ENCODE measurements at places on chromosomes 11 and 22.

DNA sequence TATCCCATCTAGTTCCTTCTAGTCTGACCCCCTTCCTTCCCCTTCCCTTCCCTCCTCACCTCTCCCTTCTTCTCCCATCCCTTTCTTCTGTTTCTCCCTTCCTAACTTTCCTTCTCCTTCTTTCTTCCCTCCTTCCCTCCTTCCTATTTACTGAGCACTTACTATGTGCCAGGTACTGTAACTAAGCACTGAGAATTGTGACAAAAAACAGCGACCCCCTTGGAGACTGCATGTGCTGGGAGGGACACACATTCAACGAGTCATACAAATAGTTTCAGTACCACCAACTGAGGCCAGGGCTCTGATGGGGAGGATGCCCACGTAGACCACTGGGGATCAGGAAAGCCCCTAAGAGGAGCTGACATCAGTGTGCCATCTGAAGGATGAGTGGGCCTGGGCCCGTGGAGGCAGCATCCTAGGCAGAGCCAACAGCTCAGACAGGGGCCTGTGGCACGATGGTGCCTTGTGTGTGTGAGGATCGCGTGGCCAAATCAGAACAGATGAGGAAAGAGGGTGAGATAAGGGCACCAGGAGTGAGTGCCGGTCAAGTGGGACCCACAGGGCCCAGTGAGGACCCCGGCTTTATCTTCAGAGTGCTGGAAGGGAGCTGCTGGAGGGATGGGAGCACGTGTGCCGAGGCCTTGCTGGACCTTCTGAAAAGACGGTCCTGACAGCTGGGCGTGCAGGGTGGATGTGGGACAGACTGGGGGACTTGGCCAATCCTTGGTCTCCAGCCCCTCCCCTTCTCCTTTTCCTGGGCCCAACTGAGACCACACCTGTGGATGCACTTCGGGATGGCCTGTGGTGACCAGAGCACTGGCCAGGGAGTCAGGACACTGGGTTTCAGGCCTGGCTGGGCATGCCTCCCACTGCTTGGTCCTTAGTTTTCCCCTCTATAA, 38.4 kb upstream of the CRYBB3 start:
- no peak for DNase-seq

DNA sequence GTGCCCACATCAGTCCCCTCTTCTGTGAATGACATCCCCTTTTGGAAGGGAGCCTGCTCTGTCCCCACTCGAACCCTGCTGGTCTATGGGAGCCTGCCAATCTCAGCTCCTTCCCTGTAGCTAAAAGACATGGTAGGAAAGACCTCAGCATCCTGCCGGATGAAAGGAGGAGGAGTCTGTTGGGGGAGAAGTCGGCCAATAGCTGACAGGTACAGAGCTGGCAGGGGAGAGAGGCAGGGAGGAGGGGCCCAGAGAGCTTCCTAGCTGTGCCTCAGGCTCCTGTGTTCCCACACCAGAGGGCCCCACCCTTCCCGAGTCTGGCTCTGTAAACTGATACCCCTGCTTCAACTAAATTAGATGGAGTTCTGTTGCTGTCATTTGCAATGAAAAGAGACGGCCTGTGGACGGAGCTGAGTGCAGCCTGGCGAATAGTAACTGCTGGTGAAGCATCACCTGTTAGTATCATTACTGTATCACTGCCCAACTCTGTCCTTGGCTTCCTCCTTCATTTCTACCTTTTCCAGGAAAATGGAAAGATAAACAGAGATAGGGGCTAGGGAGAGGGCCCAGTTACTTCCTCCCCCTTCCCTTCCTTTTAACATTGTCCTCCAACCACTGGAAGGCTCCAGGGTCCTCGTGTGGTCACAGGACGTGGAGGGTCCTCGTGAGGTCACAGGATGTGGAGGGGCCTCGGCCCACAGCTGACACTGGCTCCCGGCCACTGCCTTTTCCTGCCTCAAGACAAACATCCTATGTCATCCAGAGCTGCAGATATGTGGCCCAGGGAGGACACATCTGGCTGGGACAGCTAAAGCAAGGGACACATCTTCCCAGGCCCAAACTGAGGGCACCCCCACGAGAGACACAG, 15.1 kb downstream of the FXYD6 start:
- no peak for DNase-seq

DNA sequence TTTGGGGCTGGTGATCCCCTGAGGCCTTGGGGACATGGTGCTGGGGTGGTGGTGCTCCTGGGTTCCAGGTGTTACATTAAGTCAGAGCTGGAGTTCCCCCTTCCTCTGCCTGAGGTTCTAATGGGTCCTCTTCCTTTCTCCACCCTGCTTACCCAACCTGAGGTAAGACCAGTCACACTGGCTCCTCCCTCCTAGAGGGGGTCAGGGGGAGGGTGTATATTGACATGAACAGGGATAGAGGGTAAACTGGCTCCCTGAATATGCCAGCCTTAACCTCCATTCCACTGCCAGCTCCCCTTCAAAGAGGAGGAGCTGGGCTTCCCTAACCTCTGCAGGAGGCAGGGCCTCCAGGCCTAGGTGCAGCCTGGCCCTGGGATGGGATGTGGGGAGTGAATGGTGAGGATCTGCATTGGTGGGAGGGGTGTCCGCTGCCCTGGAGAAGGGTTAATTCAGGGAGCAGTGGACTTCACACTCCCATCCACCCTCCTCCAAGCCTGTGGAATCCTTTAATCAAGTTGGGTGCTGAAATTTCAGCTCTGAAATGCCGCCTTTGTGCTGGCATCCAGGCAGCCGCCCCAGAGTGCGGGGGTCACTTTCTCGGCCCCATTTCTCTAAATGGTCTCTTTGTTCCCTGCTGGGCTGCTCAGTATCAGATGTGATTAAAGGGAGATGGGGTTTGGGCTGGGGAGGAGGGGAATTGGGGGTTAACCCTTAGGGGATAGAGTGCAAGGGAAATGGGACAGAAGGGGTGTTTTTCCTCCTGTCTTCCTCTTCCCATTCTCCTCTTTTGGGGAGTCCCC, 15.2 kb downstream of the POLR2F start:
- peak; percentile 55 for DNase-seq

DNA sequence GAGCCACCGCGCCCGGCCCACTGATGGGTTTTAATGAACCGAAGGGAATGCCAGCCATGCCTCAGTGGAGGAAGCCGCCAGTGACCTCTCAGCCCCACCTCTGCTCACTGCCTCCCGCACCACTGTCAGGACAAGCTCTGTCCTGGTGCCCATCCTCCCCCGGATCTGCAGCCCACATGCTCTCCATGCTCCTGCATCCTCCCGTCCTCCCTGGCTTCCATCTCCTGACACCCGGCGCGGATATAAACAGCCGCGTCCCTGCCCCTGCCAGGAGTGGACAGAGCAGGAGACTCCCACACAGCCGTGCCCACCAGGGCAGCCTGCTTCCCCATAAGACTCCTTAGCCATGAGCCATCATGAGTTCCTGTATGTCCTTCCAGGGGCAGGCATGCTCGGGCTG, 26.9 kb downstream of the MACROD1 start:
- no peak for DNase-seq

DNA sequence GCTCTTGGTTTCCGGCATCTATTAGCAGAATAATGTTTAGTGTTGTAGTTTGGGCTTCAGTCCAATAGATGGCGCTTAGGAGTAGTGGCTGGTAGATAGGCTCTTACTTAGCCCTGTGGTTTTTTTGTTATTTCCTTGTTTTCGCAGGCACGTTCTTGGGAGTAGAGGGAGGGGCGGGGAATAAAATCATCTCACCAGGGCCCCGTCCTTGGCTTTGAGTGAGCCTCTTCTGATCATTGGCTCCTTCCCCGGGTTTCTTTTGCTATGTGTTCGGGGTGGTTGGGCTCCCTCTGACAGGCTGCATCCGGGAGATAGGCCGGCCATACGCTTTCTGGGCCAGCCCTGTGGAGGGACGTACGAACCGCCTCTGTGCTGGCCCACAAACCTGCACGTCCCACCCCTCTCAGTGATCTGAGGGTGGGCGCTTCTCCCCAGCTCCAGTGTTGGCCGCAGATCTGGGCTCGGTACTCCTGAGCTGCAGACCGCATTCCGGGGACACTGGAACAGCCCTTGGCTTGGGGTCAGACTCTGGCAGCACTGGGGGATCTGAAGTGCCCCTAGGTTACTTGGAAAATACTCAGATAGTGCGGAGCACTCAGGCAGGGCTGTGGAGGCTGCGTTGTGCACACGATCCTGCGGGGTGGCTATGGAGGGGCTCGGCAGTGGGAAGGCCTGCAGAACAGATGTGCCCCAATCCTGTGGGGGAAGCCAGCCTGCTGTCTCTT, 217.0 kb downstream of the DYNC2H1 start:
- DNase-seq: no peak

DNA sequence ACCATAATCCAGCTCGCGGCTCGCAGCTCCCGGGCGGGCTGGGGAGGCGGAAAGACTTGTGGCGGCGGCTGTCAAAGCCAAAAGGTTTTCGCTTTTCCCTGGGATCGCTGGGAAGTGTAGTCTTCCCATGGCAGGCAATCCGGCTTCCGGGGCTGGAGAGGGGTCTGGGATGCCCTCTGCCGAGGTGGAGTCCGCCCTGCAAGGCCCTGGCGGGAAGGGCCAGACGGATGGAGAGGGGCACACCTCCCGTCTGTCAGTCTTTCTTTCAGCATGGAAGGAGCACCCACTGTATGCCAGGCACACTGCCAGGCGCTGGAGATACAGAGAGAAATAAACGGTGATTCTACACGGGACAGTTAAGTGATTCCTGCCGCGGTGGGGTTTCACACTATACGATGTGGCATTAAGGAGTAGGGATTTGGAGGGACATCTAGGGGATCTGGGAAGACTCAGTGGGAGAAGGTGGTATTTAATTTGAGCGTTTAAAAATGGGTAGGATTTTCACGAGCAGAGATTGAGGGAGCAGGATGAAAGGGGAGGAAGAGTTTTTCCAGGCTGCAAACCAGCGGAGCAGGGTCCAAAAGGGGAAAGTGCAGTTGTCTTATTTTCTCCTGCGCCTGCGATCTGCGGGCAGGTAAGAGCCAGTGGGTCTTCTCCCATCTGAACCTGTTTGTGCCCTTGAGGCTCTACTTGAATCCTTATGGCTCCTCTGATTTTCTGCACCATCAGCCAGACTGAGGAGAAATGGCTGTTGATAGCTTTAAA, at the start of gene BACE1:
TSS of gene BACE1 (minus strand) at position 60 of the 765 bp plus-strand sequence. CDS start 461 bp downstream, outside the sequence.
- DNase-seq: peak; percentile 71

- DNase-seq: no peak
These were observed 113.0 kb downstream of the ATXN10 start for GRCh38 chr22:45784357-45785277.

- no peak for DNase-seq
These were observed 50.5 kb downstream of the MAPK1 start for GRCh38 chr22:21816787-21817496.

GRCh38 chr11:27183672-27184457, 143.2 kb downstream of the BBOX1 start:
- DNase-seq: peak; percentile 53

- DNase-seq: no peak
These were observed 42.5 kb downstream of the GAB4 start for GRCh38 chr22:16965560-16965959.

- DNase-seq: no peak
These were observed 279.9 kb downstream of the TENM4 start for GRCh38 chr11:79160791-79161403.

- no peak for DNase-seq
These were observed 1.0 kb downstream of the SUN2 start for GRCh38 chr22:38754751-38755154.

- no peak for DNase-seq
These were observed 156.5 kb downstream of the FCHSD2 start for GRCh38 chr11:72985645-72986044.

DNA sequence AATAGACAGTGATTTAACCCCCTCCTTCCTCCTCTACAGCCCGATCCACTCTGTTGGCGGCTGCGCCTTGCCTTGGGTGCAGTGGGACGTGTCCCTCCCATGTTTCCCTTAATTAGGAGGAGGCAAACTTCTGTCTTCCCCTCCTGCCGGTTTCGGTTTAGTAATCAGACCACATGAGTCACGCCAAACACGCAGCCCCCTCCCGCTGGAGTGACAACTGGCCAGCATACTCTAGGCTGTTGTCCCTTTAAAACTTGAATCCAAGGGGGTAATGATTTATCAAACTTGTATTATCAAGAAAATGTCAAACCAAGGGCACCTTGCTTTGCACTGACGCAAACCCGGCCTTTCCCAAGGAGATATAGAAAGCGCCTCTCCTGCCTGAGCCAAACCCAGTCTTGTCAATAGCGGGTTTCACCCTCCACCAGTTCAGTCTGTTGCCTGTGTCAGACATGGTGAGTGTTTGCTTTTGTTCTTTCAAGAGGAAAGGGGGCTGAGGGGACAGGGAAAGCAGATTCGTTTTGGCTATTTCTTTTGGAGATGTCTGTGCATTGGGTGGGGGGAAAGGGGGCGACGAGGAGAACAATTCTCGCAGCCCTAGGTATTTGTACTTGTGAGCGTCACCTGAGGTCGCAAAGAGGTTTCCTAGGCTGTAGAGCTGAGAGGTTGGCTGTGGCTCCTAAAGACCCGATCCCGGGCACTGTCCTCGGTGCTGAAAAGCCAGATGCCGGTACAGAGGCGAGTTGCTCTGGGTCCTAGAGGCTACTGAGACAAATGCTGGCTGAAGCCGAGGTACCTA, at the start of gene SLC6A5:
TSS of gene SLC6A5 (plus strand) at position 388 of the 799 bp plus-strand sequence. CDS start at position 453, 65 bp downstream.
- DNase-seq: no peak

DNA sequence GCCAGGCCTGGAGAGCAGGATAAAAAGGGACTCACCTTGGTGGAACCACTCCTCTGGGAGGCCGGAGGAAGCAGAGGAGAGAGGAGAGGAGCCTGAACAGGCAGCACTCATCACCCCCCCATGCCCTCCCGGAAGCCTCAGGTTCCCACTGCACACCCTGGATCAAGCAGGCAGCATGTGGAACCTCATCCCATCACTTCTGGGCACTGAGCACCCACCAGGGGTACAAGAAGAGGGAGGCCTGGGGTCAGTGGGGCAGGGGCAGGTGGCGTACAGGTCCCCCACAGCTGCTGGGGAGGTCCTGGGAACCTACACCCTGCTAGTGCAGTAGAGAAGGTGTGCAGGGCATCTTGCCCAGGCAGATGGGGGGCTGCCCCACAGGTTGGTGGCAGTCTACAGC, 35.1 kb upstream of the TXNRD2 start:
- no peak for DNase-seq

- no peak for DNase-seq
These were observed 82.6 kb downstream of the LDLRAD3 start for GRCh38 chr11:36026315-36026968.

DNA sequence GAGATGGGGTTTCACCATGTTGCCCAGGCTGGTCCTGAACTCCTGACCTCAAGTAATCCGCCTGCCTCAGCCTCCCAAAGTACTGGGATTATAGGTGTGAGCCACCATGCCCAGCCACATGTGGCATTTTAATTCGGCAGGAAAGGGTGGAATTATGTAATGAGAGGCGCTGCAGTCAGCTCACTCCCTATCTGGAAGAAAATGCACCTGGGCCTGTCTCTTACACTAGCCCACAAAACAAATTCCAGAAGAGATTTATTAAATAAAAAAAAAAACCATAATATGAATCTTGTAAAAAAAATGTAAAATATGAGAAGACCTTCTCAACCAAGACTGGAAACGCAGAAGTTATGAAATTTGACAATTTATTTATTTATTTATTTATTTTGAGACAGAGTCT, 8.2 kb upstream of the KAT5 start:
- no peak for DNase-seq

- DNase-seq: no peak
These were observed 17.6 kb upstream of the FADD start for GRCh38 chr11:70185348-70186055.

Measured in substantia nigra (tissue), 51 donors.